Common myeloid progenitor, CD34-positive (primary cell): ENCODE measurements at places on chromosomes 11 and 22.

- DNase-seq: no peak
Measured at GRCh38 chr11:44193856-44194255, 98.4 kb downstream of the EXT2 start.

- no peak for DNase-seq
Measured at GRCh38 chr11:119515771-119516400, 92.9 kb upstream of the THY1 start.

DNA sequence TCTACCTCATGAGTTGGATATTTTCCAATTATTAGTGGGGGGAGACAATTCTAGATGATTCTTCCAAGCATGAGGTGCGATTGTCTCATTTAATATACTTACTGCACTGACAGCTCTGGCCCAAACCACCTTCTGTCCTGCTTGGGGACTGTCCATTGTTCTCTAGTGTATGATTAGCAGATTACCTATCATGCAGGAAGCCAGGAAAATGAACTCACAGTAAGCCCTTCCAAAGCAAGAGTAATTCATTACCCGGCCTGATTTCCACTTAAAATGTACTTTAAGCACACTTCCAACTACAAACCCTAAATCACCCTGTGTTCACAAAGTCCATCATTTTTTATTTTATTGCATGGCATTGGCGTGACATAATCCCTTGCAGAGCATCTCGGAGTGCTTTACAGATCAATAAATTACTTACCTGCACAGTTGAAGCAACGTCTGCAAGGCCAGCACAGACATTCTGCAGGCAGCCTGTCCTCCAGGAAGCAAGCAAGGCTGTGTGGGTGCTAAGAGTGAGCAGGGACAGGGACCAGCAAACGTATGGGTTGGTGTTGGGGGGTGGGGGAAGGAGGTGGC lies 838.2 kb downstream of the NTM start:
- no peak for DNase-seq

- DNase-seq: no peak
Measured at GRCh38 chr11:2779499-2779980, 79.7 kb upstream of the KCNQ1OT1 start.

DNA sequence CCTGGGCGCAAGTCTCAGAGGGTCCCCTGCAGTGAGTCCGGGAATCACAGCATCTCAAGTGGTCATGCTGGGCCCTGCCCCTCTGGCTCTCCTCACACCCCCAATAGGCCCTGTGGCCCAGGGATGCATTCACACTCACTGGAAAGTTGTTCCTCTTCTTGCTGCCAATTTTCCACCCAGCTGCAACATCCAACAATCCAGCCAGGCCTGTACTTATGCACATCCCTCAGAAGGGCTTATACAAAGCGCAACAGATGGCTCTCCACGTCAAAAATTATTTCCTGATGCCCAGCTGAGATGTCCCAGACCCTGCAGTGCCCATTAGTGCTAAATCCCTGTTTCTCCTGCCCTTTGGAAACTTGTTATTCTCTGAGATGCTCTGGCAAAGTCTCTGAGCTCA lies 407.8 kb upstream of the NARS2 start:
- DNase-seq: no peak

DNA sequence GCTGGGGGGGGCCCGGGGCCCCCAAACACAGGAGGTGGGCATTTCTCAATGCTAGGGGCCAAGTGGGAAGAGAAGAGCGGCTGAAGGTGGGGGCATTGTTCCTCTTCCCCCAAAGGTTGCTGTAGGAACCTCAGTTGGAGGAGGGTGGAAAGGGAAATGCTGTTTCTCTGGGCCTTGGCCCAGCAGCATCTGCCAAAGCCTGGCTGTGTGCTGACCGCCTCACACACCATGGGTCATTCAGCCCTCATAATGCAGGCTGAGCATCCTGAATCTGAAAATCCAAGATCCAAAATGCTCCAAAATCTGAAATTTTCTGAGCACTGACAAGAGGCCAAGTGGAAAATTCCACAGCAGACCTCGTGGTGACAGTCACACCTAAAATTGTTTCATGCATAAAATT lies 49.0 kb upstream of the BID start:
- no peak for DNase-seq
